ENCODE measurements at places on chromosomes 4 and X.
A peak's percentile ranks its signal among the peaks of the same experiment; 100 is the strongest.

GRCh38 chrX:24355095-24355494 is 5.3 kb upstream of the SUPT20HL1 start:
- DNase-seq, result no peak

DNA sequence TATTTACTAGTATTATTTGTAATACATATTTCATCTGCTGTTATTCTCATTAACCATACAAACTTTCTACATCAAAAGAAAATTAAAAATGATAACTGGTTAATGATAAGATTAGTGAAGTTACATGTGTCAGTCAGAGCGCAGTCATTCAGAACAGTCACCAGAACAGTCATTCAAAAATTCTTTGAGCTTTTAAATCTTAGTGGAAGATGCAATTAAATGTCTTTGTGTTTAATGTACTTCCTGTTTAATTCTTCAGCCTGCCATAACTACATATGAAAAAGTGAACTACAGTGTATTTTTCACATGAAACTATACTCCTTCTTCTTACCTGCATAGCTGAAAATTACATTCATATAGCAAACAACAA is 179.7 kb upstream of the NDST4 start:
- no peak for DNase-seq

GRCh38 chr4:176077561-176077960 is 11.9 kb downstream of the WDR17 start:
- no peak for DNase-seq

DNA sequence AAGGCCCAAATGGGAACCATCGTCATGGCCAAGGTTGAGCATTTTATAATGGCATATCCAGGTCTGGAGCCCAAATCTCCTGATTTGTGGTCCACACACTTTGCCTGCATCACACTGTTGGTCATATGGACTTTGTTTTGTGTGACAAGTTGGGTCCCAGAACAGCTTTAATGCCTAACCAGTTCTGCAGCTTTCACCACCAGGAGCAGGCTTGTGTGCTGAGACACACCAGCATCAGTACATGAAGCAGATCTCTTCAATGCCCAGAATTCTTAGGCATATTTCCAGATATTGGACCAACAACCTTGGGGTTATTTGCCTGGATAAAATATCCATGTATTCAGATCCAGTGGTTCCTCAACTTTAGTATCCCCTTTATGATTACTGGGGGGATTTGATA is 371.3 kb downstream of the FBXW7 start:
- no peak for DNase-seq

DNA sequence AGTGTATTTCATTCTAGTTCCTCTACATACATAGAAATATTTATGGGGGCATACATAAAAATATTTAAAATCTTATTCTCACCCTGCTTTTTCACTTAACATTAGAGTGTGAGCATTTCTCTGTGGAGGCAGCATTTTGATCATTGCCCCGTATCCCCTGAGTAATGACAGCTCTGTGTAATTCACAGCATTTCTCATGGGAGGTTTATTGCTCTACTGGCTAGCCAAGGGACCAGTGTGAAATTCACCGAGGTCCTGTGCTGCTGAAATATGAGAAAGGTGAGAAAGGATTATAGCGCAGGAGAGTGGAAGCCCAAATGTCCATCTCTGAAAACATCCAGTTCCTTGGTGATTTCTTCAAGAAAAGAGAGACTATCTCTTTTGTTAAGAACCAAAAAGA is 22.9 kb downstream of the PDGFC start:
- DNase-seq, result no peak

DNA sequence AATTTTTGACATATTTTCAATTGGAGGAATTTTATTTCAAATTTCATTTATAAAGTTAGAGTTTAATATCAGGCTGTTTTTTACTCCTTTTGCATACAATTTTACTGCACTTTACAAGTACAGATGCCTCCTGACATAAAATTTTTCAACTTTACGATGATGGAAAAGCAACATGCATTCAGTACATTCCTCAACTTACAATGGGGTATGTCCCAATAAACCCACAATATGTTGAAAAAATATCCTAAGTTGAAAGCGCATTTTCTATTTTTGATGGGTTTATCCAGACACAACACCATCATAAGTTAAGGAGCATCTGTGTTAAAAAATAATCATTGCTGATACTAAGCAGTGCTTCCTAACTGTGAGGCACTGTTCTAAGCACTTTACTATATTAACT is 4.3 kb downstream of the KLHL5 start:
- no peak for DNase-seq

DNA sequence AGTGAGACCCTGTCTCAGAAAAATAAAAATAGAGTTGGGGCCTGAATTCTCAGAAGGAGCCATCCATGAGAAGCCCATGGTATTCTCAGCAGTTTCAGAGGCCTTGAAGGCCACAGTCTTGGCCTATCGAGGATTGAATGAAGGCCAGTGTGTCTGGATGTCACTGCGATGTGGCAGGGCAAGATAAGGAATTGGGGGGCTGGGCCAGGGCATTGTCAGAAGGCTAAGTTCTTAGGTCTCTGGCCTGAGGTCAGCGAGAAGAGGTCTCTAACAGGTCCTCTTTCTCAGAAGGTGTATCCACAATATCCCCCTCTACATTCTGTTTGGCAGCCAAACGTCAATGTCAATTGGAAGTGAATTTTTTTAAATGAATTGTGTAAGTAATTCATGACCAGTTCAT is 5.7 kb downstream of the ZNF275 start:
- no peak for DNase-seq

DNA sequence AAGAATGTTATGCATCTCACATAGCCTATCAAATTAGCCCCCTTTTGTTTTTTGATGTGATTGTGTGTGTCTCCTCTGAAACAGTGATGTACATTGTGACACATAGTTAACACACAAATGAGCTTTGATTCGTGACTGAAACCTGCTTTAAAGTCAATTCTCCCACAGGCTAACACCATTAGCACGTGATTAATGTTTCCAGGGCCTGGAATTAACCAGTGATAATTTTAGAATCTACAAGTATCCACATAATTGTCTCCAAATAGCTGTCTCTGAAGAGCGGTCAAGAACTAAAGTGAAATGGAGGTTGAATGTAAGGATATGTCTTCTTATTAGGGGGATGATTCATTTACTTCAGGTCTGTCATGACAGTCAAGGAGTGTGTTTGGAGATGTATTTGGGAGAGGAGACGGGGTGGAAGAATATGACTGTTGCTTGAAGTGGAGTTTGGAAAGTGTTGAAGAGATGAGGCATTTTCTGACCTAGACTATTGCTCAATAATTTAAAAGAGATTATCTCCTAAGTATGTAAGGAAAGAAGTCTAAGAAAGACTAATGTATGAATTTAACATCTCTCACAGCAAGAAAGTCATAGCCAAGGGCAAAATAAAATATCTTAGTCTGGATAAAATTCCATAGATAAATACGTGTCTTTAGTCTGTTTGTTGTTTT is 13.7 kb upstream of the RASGEF1B start:
- DNase-seq, result no peak

DNA sequence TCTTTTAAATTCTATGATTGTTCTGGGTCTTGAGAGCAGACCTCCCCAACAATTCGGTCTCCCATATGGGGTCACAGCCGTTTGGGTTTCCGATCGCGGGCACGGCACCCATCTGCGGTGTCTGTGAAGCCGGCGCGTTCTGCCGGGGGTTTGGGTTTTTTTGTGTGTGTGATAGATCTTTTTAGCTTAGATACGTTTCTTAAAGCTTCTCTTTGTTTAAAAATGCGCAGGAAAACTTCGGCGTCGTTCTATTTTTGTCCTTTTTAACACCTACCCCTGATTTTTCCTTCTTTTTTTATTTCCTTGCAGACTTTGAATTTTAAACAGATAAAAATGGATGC is 34.2 kb downstream of the TBC1D14 start:
- DNase-seq, result no peak

GRCh38 chr4:146182443-146182842 is 6.9 kb downstream of the LSM6 start:
- no peak for DNase-seq

- no peak for DNase-seq
These were observed 246.2 kb upstream of the PITX2 start for GRCh38 chr4:110869114-110869513.

- DNase-seq, result peak; percentile 12
These were observed 36.2 kb upstream of the NDNF start for GRCh38 chr4:121108557-121108956.

GRCh38 chr4:57490520-57491255 is 380.5 kb upstream of the IGFBP7 start:
- DNase-seq, result no peak
